ENCODE measurements at places on chromosomes 6 and 20.

DNA sequence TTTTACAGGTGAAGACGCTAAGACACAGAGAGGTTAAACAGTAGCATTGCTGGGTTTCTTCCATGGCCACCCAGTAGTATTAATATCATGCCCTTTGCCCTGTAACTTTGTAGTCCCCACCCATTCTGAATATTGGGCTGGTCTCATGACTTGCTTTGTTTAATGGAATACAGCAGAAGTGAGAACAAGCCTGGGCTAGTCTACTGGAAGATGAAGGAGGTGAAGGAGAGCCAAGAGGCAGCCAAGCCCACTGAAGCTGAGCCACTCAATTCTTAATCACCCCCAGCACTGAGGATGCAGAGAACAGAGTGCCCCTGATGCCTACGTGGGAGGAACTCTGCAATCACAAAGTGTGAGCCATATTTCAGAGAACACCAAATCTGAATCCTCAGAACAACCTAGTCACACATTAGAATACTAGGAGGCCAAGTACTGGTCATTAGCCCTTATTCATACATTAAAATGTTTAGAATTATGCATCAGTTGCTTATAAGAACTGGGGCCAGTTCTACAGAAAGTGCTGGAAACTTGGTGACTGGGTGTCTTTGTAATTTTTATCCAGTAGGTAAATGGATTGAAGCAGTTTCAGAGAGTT lies 270.1 kb upstream of the PRND start:
- DNase-seq = no peak

- DNase-seq = no peak
Observed at GRCh38 chr20:4683261-4683660, 38.4 kb upstream of the PRND start.

DNA sequence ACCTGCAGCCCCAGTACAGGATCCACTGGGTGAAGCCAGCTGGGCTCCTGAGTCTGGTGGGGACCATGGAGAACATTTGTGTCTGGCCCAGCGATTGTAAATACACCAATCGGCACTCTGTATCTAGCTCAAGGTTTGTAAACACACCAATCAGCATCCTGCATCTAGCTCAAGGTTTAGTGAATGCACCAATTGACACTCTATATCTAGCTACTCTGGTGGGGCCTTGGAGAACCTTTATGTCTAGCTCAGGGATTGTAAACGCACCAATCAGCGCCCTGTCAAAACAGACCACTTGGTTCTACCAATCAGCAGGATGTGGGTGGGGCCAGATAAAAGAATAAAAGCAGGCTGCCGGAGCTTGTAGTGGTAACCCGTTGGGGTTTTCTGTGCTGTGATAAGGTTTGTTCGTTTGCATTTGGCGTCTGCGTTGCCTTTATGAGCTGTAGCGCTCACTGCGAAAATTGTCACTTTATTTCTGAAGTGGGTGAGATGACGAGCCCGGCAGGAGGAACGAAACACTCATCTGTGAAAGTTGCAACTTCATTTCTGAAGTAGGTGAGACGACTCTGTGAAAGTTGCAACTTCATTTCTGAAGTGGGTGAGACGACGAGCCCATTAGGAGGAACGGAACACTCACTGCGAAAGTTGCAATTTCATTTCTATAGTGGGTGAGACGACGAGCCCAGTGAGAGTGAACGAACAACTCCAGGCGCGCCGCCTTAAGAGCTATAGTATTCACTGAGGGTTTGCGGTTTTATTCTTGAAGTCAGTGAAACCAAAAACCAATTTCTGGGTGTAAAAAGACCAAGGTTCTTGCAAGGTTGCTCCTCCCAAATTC lies 31.1 kb downstream of the SERPINB6 start:
- DNase-seq = peak; percentile 58

DNA sequence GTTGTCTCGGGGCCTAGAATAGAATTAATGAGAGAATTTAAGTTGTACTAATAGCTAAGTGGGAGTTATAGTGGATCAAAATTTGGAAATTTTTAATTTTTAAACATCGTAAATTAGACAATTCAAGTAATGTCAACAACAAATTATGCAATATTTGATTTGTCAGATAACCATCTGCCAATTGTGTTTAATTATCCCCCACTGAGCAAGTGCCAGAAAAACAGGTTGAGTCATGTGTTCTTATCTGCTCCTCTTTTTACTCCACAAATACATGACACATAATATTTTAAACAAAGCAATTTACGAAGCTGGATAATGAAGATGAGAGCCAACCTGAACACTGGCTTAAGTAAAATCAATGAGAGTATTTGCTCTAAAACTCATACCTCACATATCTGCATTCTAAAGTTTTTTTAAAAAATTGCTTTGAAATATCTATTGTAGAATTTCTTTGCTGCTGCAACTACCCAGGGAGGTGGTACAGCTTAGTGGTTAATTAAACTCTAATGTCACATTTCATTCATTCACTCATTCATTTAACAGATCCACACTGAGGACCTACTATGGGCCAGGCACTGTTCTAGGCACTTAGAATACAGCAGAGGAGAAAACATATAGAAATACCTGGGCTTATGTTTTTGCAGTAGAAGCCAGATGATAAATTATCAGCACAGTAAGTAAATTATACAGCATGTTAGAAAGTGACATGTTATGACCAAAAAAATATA lies 57.1 kb upstream of the MAP7 start:
- DNase-seq = no peak

- DNase-seq = no peak
Observed at GRCh38 chr20:18856873-18857272, 43.3 kb downstream of the SCP2D1 start.
